Activated CD4-positive, alpha-beta T cell treated with anti-CD3 and anti-CD28 coated beads for 24 hours (primary cell): ENCODE measurements at places on chromosomes 12 and 14.

- DNase-seq, result no peak
Observed at GRCh38 chr12:67871231-67871630, 118.0 kb upstream of the IFNG-AS1 start.

DNA sequence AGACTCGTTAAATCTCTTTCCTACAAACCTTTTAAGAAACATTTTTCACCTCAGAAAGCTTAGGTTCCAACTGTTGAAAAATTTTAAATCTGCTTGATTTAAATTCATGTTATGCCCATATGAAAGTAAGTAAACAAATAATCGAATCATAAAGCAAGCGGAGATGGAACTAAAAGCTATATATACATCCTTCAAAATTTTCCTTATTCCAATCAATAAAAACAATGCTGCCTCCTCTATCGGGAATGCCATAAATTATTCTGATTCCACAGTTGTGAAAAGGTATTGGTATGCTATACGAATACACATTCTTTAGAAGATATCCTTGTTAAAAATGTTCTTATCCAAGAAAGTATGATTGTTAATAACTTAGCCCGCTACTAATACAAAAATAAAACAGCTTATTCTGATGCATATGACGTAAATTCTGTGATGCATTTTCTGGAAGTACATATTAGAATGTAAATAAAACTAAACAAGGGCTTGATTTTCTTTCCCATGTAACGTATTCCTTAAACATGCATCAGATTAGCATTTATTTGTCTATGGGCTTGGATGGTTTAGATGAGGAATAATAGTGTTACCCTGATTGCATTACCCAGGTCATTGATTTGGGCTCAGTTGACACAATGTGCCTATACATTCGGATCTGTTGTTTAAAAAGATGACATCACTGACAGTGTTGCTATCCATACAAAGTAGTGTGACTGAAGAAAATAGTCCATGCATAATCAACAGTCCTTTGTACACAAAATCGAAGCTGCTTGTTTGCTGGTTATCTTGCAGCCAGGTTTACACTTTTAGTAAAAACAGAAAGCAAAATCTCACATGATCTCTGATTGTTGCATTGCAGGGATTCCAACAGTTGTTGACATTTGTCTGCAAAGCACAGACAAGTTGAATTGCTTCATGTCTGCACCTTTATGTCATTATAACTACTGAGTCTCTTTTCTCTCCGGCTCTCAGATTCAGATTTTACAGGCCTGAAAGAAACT, 656 bp upstream of the DTD2 start:
- DNase-seq, result no peak

DNA sequence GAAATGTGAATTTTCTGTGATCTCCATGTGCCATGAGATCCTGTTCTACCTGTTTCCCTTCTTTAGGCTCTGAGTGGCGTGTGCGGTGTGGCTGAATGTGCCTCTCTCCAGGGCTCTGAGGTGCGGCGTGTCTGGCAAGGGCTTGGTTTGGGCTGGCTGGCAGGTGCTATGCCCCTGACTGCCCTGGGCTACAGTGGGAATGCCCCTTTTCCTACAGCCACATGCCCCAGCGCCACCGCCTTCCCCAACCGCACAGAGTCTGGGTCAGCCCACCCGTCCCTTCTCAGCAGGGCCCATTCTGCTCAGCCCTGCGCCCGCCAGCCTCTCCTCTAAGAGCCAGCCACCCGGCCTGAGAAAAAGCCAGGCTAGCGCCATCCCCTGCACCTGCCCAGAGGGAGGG, 24.7 kb downstream of the BTBD6 start:
- DNase-seq, result no peak

DNA sequence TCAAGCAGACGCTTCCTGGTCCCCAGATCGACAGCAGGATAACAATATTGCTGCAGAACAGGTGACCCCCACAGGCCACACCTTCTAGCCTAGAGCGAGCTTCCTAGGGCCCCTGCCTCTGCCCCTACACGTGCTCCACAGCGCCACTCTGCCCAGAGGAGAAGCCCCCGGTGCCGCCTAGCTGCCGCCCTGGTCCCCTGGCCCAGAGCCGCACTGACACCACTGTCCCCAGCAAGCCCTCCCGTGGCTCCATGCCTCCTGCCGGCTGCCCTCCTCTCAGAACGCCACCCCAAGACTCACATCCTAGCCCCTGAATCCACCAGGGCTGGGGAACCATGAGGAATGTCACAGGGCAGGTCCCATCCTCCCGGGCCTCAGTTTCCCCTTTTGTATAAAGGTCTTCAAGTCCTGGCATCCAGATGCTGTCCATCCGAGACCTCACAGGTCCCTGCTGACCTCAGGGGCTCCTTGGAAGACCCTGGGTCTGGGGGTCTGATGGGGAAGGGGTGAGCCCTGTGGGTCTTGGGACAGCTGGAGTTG, 31.0 kb downstream of the JAG2 start:
- no peak for DNase-seq

DNA sequence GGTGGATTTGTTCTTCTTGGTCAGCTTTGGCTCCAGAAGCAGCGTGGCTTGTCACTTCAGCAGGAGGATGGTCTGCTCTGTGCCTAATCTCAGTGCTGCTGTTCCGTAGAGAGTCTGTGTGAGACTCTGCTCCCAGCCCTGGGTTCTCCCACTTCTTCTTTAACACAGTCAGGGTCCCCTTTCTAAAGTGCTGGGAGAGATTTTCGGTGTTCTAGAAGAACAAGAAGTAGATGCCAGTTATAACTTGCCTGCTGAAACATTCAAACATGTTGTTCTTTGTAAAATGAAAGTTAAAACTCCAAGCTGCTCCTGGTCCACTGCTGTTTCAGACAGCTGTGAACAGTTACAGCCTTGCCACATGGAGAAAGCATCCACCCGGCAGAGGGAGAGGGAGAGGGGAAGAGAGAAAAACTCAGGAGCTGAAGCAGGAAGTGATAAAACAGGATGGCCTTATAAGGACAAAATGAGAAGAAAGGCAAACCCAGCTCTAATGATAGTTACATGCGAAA, 55.2 kb upstream of the CERS5 start:
- DNase-seq, result no peak

DNA sequence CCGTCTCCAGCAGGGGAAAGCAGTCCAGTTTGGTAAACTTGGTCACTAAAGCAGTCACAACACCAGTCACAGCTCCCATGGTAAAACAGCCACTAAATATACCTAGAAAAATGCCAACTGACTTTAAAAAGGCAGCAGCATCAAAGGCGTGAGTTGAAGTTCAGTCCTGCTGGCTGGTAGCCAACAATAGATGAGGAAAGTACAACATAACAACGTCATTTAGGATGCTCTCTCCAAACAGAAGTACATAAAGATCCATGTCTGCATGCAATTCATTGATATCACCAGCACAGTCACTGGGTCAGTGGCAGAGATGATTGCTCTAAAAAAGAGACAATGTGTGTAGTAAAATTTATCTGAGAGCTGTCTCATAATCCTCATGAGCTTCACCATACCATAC, 59.3 kb upstream of the TMPO start:
- DNase-seq, result no peak

DNA sequence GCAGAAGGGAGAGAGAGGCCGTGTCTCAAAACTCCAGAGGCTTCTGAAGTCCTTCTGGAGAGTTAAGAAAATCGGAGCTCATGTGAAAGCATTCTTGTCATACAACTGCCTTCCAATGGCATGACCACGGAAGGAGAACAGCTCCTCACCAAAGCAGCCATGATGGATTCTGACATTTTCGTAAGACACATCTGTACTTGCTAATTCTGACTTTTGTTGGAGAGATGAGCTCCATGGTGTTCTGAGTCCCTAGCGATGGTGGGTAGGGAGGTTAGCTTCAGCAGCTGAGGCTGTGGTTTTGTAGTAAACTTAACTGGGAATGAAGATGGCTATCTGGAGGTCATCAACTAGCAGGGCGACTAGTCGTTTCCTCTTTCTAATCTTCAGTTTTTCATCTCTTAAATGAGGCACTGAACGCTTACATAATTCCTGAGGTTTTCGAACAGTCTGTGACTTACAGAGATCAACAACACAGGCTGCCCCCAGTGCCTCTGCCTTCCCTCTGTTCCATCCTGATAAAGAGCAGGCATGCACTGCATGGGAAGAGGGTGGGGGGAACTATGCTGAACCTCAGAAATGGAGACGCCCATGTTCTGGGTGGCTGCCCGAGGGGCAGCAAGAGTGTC, 28.6 kb upstream of the DICER1 start:
- no peak for DNase-seq

GRCh38 chr12:125509195-125509594, 444.0 kb downstream of the AACS start:
- DNase-seq, result no peak
